ENCODE measurements at places on chromosomes 13 and 19. TPM values are rescaled to one million over a fixed set of nuclear protein-coding genes. Genes with fewer than 3 reads are reported as not detected.

Gene TRIP10
- 65.3 TPM for total RNA-seq

Gene RAB20
- total RNA-seq: 15.7 TPM

Gene KCTD4
- total RNA-seq: 0.16 TPM

Gene IGSF23
- total RNA-seq: not detected

GRCh38 chr13:113959198-113959597 is 14.7 kb downstream of the C13orf46 start:
- no peaks in the 10 kb centered on the region for H3K27me3 ChIP-seq
- H3K4me1 ChIP-seq: no peaks in the 10 kb centered on the region
- H3K27ac ChIP-seq: no peak overlapping the region
- no peaks in the 10 kb centered on the region for H3K36me3 ChIP-seq
- no peak for DNase-seq

DNA sequence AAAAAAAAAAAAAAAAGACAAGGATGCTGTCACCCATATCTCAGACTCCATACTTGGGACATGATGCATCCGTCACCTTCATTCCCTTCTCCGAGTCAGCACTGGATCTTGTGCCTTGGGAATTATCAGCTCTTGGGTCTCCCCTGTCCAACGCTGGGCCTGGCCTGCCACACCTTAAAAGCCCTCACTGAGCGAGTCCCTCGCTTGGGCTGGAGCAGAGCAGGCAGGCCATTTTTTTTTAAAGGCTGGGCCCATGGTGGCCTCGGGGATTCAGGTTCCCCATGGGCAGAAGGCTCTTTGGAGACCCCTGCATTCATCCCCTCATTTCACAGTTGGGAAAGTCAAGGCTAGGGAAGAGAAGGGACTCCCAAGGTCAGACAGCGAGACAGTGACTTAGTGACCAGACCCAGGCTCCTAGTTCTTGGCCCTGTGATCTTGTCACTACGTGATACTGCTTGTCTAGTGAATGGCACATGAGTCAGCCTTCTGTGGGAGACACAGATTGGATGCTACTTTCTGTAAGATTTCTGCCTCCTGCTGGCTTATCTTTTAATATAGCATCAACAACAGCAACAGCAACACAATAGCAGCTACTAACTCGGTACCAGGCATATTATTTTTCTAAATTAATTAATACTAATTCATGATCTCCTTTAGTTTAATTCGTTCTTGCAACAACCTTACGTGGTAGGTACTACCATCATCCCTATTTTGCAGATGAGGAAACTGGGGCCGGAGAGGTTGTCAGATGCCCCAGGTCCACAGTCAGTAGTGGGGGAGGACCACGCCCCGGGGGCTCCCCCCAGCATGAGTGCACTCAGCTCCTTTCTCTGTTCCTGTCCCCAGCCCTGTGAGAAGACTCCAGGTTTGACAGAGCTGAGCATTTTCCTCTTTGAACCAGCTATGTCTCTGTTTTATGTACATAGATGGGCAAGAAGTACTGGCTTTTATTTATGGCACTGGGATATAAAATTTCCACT is 27.4 kb upstream of the ZNF536 start:
- no peak overlapping the region for H3K27ac ChIP-seq
- DNase-seq: no peak
- H3K36me3 ChIP-seq: no peaks in the 10 kb centered on the region
- no peaks in the 10 kb centered on the region for H3K27me3 ChIP-seq
- H3K4me1 ChIP-seq: no peaks in the 10 kb centered on the region
- H3K4me3 ChIP-seq: no peak overlapping the region

GRCh38 chr13:72383646-72384045 is 343.8 kb downstream of the MZT1 start:
- no peaks in the 10 kb centered on the region for H3K36me3 ChIP-seq
- no peak for DNase-seq
- no peaks in the 10 kb centered on the region for H3K27me3 ChIP-seq
- H3K4me1 ChIP-seq: no peaks in the 10 kb centered on the region
- H3K27ac ChIP-seq: no peak overlapping the region

- no peaks in the 10 kb centered on the region for H3K36me3 ChIP-seq
- H3K27ac ChIP-seq: no peak overlapping the region
- no peaks in the 10 kb centered on the region for H3K27me3 ChIP-seq
- DNase-seq: peak; percentile 36
- no peak overlapping the region for H3K4me3 ChIP-seq
Observed at GRCh38 chr19:31598730-31599238, 249.5 kb upstream of the TSHZ3 start.

- H3K36me3 ChIP-seq: no peaks in the 10 kb centered on the region
- no peaks in the 10 kb centered on the region for H3K27me3 ChIP-seq
- no peak overlapping the region for H3K4me3 ChIP-seq
- H3K4me1 ChIP-seq: peaks cover 11% of the 10 kb centered on the region
- DNase-seq: no peak
- no peak overlapping the region for H3K27ac ChIP-seq
Observed at GRCh38 chr19:18768046-18768771, 22.9 kb downstream of the COMP start.

DNA sequence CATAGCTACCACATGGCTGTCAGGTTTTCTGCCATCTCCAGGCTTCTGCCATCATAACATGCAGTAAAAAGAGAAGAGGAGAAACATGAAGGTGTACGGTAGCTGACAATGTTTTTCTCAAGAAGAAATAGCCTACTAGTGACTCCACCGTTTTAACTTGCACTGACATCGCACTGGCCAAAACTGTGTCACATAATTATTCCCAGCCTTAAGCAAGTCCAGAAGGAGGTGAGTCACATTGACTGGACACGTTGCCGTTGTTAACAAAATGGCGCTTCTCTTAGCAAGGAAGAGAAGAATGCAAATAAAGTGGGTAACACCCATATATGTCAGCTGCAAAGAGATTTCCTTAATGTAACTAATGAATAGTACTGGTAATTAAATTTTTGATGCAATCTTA is 810.4 kb upstream of the SLC10A2 start:
- H3K4me1 ChIP-seq: no peaks in the 10 kb centered on the region
- no peaks in the 10 kb centered on the region for H3K36me3 ChIP-seq
- H3K27ac ChIP-seq: no peak overlapping the region
- no peaks in the 10 kb centered on the region for H3K27me3 ChIP-seq
- no peak for DNase-seq

DNA sequence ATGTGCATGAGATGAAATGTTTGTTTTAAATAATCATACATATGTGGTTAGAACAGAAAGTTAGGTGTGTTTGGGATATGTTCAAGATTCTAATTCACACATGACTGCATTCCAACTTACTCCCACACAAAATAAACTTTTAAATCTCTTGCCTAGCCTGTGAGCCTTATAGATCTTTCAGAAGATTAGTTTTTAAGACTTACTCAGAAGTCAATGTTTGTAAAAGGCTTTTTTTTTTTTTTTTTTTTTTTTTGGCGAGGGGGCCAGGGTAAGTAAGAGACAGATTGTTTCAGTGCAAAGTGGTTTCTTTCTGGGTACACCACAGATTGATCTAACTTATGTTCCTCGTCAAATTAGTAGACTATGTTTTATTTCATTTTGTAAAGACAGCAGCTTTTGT is 39.1 kb downstream of the GPR180 start:
- H3K4me3 ChIP-seq: no peak overlapping the region
- no peaks in the 10 kb centered on the region for H3K4me1 ChIP-seq
- H3K36me3 ChIP-seq: no peaks in the 10 kb centered on the region
- H3K27ac ChIP-seq: no peak overlapping the region
- no peak for DNase-seq
- H3K27me3 ChIP-seq: no peaks in the 10 kb centered on the region

DNA sequence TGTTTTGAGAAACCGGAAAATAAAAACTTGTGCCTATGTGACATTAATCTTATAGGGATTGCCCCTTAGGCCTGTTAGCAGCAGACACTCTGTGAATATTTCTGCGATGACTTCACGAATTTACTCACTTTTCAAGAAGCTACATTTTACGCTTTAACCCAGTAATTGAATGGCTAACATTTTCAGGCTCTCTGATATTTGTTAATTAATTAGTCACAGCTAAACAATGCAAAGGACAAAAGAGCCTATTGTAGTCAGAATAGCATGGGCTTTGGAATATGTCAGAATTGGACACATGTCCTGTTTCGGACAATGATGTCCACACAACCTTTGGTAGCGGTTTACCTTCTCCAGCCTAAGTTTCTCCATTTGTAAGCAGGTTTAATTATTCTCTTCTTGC is 506.6 kb downstream of the EFNB2 start:
- no peaks in the 10 kb centered on the region for H3K36me3 ChIP-seq
- H3K4me1 ChIP-seq: no peaks in the 10 kb centered on the region
- no peak overlapping the region for H3K4me3 ChIP-seq
- H3K27me3 ChIP-seq: no peaks in the 10 kb centered on the region
- H3K27ac ChIP-seq: no peak overlapping the region

DNA sequence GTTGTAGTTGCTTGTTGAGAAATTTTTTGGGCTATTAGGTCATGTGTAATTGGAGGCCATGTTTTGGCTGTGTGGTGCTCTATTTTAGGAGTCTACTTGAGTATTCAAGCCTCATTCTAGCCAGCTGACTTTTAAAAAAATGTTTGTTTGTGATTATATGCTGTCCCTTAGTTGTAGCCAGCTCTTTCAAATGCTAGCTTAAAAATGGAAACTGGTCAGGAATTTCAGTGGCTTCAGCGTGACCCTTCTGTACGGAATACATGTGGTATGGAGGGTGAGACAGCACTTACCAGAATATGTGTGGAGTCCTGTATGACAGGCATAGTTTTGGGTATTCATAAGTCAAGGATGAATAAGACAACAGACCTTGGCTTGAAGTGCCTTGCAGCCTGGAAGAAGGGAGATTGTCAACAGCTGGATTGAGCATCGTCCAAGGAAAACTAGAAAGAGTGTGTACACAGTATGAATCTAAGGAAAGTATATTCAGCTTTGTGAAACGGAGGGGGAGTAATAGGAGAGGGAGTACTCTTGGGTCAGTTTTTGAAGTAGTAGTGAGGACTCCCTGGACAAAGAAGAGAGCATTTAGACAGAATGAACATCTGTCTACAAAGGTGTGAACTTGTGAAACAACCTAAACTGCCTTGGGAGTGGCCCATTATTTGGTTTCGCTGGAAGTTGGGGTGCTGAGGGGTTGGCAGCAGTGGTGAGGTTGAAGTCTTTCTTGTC is 20.0 kb upstream of the WTIP start:
- no peak for DNase-seq
- no peaks in the 10 kb centered on the region for H3K27me3 ChIP-seq
- H3K4me1 ChIP-seq: no peaks in the 10 kb centered on the region

DNA sequence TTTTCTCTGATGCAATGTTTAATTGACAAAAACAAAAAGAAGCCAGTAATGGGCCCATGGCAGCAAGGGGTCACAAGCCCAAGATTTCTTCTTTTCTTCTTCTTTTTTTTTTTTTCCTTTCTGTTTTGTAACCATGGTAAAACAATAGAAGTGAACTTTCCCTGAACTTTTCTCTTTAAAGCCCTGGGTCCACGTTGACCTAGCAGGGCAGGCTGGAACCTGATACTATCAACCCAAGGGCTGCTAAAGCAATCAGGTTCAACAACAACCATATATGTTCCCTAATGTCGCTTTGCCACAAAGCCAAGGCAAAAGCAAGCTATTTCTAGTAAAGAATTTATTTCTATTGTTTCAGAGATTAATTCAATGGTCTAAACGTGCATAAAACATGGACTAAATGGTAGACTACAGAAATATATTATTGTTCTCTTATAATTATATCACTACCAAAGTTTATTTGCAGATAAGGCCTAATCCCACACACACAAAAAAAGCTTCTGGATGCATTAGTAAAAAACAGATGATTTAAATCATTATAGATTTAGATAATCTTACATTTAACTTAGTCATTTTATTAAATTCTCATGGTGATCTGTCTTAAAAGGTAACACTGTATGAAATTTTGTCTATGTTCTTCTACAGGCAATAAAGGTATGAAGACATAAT is 153.9 kb downstream of the DACH1 start:
- DNase-seq: no peak
- no peak overlapping the region for H3K27ac ChIP-seq
- no peaks in the 10 kb centered on the region for H3K27me3 ChIP-seq

DNA sequence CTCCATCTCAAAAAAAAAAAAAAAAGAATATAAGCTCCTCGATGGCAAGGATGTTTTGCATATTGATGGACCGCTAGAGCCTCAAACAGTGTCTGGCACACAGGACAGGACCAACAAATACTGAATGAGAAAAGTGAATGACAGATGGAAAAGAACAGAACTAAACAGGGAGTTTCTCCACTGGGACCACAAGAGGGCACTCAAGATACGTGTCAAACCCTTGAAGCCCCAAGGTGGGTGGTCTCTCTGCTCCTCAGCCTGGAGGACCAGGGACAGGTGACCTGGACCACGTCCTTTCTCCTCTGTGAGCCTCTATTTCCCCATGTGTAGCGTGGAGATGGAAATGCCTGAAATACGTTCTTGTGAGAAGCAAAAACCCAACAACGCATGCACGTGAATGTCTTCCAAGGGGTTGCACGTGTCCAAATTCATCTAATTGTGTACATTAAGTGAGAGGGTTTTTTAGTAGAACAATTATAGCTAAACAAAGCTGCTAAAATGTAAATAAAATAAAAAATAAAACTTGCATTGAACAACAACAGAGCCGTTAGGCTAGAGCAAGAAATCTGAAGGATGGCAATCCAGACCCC is 5.7 kb upstream of the CDC42EP5 start:
- H3K27me3 ChIP-seq: no peaks in the 10 kb centered on the region
- H3K4me1 ChIP-seq: peaks cover 2% of the 10 kb centered on the region
- H3K4me3 ChIP-seq: no peak overlapping the region
- no peak overlapping the region for H3K27ac ChIP-seq

DNA sequence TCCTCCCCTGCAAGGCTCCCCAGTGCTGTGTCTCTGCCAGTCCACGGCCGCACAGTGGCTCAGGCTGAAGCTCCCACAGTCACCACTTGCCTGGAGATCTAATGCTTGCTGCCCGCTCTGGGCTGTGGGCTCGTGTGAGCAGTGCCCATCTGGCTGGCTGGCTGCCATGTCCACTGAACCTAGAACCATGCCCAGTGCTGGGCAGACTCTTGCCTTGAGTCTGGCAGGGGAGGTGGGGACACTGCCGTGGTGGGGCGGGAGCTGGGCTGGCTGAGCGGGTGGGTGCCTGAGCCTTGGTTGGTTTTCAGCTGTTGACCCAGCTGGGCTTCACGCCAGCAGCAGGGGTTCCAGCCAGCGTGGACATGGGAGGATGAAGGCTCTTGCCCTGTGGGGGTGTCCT is 52.3 kb downstream of the CRTC1 start:
- no peak overlapping the region for H3K4me3 ChIP-seq
- H3K36me3 ChIP-seq: no peaks in the 10 kb centered on the region
- H3K4me1 ChIP-seq: no peaks in the 10 kb centered on the region
- DNase-seq: no peak
- H3K27ac ChIP-seq: no peak overlapping the region
- no peaks in the 10 kb centered on the region for H3K27me3 ChIP-seq

DNA sequence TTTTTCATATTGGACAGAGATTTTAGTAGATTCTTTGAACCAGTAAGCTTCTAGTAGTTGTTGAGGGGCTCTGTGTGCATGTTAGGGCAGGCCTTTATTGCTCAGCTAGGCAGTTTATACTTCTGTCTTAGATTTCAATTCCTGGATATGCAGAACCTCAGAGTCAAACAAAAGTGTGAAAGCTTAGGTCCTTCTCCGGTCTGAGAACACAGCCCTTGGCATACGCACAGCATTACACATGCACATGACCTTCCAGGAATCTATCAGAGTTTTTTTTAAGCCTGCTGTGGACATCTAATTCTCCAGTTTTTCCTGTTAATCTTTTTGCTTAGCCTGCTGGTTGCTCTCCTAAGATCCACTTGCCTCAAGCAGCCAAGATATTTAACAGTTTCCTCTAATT is 77.9 kb upstream of the KL start:
- no peaks in the 10 kb centered on the region for H3K36me3 ChIP-seq
- H3K4me3 ChIP-seq: no peak overlapping the region
- DNase-seq: no peak

- H3K4me3 ChIP-seq: no peak overlapping the region
- H3K4me1 ChIP-seq: no peaks in the 10 kb centered on the region
- H3K27me3 ChIP-seq: no peaks in the 10 kb centered on the region
- H3K36me3 ChIP-seq: no peaks in the 10 kb centered on the region
- no peak overlapping the region for H3K27ac ChIP-seq
Observed at GRCh38 chr13:104181526-104182231, 1115.5 kb upstream of the SLC10A2 start.

All from right atrium auricular region (tissue), 2 donors.